ENCODE measurements at places on chromosomes 3 and 15.

DNA sequence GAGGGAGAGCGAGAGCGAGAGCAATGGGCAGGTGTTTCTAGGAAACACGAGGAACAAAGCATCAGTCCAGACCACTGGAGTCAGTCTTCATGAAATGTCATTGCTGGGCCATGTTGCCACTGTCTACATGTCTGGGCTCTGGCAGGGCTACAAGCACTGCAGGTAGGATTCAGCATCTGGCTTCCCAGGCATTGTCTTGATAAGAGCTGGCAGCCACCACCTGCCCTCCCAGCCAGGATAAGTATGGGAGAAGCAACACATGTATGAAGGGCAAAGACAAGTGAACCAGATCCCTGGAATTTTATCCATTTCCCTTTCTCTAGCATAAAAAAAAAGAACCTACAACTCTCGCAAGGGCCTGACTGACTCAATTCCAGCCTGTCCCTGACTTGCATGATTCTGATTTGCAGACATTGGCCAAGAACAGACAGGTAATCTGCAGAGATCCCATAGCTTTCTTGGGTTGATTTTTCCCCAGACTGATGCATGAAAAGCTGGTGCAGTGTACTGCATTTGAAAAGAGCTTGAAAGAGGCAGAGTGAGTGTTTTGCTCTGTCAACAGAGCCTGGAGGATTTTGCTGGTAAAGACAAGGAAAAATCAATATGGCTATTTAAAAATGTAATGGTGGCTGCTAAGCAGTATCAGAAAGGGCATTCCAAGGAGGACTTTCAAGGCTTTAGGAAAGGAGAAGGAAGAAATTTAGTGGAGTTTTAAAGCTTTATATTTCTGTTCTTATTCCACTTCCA, 157.2 kb upstream of the MYRIP start:
- no peak for DNase-seq

- DNase-seq: no peak
These were observed 134.1 kb upstream of the MNS1 start for GRCh38 chr15:56598991-56599390.

DNA sequence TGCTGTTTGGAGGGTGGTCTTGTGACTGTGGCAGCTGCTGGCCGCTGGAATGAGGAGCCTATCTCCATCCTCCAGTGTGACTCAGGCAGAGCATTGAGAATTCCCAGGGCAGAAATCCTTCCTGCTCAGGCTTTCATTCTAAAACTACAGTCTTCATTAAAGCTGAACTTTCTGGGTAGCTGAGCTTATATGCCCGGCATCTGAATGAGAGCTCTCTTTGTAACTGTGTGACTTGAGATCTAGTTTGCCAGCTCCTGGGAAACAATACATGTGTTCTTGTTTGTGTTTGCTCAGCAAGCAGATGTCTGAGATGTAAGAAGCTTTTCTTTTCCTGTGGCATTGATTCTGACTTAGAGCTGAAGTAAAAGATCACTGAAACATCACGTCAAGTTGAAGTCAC, 22.4 kb downstream of the RLBP1 start:
- DNase-seq: no peak

DNA sequence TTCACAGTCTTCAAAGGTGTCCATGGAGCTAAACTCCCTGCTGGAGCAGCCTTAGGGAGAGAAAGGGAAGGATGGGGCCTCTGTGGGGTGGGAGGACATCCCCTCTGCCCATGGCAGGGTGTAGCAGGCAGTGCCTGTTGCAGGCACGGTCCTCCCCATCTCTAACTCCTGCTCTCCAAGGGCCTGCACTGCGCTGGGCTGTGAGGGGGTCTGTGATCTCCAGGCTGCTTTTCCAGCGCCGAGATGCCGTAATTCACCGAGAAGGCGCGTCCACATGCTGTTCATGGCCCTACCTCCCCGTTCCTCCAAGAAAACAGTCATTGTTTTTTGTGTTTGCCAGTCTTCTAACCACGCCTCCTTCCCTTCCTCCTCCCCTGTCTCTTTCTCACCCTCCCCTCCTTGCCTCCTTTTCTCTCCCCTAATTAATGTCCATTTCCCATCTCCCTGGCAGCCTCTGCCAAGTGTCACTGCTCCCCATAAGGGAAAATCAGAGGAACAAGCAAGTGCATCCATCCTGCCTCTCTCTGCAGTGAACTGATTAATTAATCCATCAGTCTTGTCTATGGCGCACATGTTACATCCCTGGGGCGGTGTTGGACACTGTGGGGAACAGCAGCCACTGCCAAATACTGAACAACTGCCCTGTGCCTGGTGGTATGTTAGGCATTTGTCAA, 17.7 kb upstream of the LAMP3 start:
- DNase-seq: no peak

DNA sequence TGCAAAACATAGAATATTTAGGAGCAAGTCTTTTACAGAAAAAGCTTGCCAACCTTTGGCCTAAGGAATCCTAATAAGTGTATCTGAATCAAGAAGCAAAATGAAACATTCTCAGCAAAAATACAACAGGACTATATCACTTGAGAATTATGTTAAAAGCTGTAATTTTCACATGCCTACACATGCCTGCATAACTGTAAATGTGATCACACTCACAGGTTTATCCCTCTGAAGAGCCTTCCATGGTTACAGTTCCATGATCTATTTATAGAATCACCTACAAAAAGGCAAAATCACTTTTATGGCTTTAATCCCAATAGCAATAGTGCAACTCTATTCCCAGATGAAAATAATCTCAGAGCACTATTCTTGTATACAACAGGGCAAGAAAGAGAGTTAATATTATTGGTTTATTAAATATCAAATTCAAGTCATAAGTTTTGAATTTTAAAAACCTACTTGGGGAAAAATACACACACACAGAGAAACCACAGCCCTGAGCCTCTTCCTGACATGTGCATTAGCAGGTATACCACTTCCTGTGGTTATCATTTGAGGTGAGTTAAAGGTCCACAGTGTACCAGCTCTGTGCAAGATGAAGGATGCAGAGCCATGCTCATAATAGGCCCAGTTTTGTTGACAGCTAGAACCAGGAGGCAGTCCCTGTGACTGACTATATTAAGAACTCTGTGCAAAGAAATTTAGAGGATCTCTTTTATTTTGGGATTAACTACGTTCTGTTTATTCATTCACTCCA, 252.5 kb upstream of the TGFBR2 start:
- DNase-seq: no peak

DNA sequence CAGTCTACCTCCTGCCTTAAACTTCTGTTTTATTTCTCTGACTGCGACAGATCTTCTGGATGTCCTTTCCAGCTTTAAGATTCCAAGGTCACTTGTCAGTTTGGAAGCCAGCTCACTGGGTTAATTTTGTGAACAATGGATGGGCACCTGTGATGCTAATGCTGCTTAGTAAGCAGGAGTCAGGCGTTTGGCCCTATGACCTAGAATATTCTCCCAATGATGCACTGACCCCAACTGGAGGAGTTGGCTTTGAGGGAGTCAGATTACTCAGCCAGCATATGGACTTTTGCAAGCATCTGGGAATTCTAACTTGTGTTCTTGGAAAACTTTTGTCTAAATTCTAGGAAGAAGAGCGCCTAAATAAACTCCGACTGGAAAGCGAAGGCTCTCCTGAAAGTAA, 28.1 kb downstream of the HACD3 start:
- no peak for DNase-seq

DNA sequence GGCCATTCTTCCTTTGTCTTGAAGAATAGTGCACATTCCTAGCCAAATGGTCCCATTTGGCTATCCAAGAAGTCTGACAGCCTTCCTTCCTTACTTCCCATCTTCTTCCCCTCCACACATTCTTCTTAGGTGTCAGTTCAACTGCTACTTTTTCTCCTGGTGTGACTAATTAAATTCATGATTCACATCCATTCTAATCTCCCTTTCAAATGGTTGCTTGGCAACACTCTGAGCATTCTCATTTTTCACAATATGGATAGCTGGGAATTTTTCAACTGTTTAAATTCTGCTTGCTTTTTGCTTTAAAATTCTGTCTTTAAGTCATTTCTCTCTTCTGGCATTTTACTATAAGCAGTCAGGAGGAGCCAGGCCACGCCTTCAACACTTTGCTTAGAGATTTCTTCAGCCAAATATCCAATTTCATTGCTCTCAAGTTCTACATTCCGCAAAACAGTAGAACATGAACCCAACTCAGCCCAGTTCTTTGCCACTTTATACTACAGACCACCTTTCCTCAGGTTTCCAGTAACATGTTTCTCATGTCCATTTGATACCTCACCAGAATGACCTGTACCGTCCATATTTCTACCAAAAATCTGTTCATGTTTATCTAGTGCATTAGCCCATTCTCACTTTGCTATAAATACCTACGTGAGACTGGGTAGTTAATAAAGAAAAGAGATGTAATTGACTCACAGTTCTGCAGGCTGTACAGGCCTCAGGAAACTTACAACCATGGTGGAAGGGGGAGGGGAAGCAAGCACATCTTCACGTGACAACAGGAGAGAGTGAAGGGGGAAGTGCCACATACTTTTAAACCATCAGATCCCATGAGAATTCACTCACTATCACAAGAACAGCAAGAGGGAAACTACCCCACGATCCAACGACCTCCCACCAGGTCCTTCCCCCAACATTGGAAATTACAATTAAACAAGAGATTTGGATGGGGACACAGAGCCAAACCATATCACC, 31.9 kb upstream of the MCF2L2 start:
- no peak for DNase-seq

DNA sequence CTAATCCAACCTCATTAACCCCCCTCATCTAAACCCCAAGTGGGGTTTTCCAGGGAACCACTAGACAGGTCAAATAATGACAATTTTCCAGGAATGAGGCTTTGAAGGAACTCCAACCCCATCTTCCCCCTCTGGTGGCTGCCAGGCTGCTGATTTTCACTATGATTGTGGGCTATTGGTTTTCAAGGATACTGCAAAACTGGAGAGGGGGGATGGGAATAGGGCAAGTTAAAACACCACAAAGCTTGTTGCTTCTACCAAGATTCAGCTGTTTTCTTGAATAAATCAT, 10.4 kb upstream of the ZNF662 start:
- no peak for DNase-seq

- DNase-seq: no peak
These were observed 71.9 kb upstream of the PRR23E start for GRCh38 chr3:127120851-127121647.

DNA sequence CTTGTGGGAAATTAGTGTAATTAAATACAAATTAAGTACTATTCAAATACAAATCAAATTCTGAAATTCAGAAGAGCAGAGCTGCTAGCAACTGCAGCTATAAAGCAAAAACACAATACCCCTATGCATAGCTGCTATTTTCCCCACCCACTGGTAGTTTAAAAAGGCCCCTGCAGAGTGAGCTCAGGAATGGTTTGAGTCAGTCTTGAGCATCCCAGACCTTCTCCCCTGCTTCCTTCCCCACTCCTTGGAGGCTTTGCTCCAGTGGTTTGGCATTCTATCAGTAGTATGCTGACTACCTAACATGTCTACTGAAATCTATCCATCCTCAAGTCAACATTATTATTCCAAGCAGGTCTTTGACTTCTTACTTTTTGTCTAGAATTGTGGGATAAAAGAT, 53.0 kb downstream of the EFHB start:
- no peak for DNase-seq

GRCh38 chr3:130386604-130387263, 41.3 kb downstream of the COL6A5 start:
- DNase-seq: no peak

DNA sequence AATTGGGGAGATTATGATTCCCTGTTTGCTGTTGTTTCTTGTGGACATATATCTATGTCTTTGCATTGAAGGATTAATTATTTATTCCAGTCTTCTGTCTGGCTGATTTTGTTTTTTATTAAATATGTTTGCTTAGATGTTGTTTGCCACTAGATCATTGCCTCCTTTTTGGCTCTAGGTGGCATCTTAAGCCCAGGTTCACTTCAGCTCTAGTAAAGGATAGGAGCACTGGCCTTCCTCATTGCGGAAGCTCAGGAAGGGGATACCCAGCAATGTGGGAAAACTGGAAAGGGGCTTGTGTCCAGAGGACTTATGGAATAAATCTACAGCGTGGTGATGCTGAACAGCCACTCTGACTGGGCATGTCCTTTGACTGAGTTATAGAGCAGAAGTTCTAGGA, 821.6 kb downstream of the PDCD6IP start:
- no peak for DNase-seq

- DNase-seq: no peak
These were observed 38.9 kb downstream of the TLE3 start for GRCh38 chr15:70058642-70059360.

DNA sequence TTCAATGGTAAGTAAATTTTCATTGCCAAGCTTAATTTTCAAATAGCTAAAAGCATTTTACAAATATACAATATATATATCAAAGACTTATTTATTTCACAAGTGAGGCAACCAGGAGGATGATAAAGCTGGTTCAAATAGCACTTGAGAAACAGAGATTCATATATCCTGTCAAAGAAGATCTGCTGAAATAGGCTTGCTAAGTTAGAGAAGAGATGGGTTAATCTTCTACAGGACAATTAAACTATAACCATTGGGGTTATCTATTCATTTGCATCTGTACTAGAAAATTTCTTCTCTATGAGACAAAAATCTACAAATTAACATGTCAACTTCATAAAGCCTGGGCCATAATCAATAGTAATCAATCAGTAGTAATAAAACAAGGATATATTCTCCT, 637.7 kb upstream of the UBE2E2 start:
- no peak for DNase-seq

- DNase-seq: no peak
These were observed 4.6 kb upstream of the QRICH1 start for GRCh38 chr3:49098429-49098828.

DNA sequence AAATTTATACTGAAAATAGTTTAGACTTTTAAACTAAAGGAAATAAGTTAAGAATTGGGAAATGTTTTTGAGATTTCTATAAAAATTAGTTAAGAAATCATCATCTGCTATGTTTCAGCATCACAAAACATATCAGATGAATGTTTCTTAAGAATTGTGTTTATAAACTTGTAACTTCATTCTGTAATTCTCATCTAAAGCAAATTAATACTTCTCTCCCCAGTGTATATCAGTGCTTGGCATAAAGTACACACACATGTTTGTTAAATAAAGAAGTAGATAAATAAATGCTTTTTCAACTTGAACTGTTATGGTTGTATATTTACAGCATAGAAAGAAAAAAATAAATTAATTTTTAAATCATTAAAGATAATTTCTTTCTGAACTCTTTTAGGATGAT, 245.9 kb upstream of the SLITRK3 start:
- no peak for DNase-seq

DNA sequence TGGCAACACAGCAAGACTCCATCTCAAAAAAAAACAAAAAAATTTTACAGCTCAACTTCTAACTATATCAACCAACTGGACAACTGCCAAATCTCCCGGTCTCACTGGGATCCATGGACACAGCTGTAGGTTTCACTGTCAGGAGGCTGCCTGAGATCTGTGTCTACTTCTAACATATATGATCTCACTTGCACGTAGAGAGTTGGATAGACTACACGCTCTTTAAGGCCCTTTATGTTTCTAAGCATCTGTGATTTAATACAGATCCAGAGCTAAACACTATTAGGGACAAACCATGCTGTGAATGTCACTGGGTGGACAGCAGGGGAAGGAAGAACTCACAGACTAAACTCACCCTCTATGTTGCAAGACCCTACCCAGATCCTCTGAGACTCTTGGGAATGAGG, 13.0 kb upstream of the APOD start:
- DNase-seq: no peak
